ENCODE measurements at places on chromosomes 3 and 15. TPM values are rescaled to one million over a fixed set of nuclear protein-coding genes. Genes with fewer than 3 reads are reported as not detected.

DNA sequence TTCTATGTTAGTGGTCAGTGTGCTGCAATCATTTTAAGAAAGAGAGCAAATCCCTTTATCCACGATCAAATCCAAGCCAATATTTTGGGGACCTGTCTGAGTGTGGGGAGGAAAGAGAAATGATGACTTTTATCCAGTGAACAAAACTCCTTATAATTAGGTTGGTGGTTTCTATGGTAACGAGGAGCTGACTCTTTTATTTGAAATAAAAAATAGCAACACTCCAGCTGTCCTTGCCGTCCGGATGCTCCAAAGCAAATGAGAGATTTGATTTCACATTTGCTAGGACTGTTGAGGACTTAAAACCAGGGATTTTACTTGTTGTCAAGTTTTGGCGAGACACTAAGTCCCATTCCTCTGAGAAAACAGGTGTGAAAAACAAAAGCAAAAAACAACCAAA lies 154.0 kb upstream of the PRICKLE2 start:
- H3K4me3 ChIP-seq = no peak overlapping the region
- H3K27me3 ChIP-seq = no peaks in the 10 kb centered on the region
- H3K27ac ChIP-seq = no peak overlapping the region
- H3K36me3 ChIP-seq = no peaks in the 10 kb centered on the region
- no peak for DNase-seq

DNA sequence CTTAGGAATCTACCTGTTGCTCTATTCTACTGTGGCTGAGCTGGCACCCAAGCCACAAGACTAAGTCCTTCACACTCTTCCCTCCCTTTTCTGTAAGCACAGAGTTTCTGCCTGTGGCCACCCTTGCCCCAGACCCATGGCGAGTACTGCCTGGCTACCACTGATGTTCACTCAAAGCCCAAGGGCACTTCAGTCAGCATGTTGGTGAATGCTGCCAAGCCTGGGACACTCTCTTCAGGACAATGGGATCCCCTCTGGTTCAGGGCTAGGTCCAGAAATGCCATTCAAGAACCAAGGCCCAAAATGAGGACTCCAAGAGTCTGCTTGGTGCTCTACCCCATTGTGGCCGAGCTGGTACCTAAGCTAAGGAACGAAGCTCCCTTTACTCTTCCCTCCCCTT lies 184.2 kb downstream of the FGF12 start:
- H3K27me3 ChIP-seq = no peaks in the 10 kb centered on the region

DNA sequence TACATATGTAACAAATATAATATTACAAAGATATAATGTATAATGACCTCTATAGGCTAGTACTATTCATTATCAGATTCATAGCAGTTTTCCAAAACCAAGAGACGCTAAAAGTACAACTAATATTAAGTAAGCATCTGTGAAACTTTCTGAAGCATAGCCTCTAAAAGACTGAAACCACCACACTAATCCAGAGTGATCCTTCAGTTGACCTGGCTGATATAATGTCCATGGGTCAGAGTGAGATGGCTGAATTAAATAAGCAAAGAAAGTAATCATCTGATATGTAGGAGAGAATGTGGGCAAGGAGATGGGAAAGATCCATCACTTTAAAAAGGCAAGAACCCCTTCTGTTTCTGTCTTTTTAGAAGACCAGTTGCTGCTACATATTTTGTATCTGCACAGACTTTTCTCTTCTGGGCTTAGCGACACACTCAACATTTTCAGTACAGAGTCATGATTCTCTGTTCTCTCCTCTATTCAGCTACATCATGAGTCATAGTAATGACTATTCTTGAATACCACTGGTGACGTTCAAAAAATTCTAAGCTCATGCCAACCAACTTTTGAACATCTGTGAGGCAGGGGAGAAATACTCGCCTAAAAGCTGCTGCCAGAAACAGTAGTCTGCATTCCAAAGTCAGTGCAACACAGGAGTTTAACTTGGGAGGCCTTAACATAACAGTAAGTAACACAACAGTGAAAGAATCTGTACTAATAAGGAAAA lies 149.6 kb downstream of the MAGI1 start:
- no peak for DNase-seq
- H3K4me3 ChIP-seq = no peak overlapping the region
- no peaks in the 10 kb centered on the region for H3K27me3 ChIP-seq
- H3K4me1 ChIP-seq = no peaks in the 10 kb centered on the region

DNA sequence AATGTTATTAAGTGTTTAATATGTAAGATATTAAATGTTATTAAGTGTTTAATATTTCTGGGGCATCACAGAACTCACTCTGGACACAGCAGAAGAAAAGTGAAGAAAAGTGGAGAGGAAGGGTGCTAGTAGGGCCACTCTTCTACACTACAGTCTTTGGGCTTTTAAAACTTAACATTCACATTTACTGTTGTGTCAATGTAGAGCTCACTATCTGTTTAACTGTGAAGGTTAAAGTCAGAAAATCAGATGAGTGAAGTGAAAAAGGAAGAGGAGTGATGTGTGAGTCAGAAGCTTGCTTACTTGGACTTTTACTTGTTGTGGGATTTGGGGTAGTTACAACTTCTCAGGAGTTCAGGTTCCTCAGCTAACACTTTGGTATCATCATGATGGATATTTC lies 145.3 kb upstream of the DNAJC19 start:
- H3K27ac ChIP-seq = no peak overlapping the region
- no peaks in the 10 kb centered on the region for H3K36me3 ChIP-seq
- no peak for DNase-seq
- no peaks in the 10 kb centered on the region for H3K27me3 ChIP-seq
- no peak overlapping the region for H3K4me3 ChIP-seq

GRCh38 chr15:73573037-73573436 lies 60.2 kb downstream of the NPTN start:
- no peaks in the 10 kb centered on the region for H3K4me1 ChIP-seq
- H3K4me3 ChIP-seq = no peak overlapping the region
- H3K27me3 ChIP-seq = no peaks in the 10 kb centered on the region
- no peak for DNase-seq
- H3K36me3 ChIP-seq = peaks cover 14% of the 10 kb centered on the region

DNA sequence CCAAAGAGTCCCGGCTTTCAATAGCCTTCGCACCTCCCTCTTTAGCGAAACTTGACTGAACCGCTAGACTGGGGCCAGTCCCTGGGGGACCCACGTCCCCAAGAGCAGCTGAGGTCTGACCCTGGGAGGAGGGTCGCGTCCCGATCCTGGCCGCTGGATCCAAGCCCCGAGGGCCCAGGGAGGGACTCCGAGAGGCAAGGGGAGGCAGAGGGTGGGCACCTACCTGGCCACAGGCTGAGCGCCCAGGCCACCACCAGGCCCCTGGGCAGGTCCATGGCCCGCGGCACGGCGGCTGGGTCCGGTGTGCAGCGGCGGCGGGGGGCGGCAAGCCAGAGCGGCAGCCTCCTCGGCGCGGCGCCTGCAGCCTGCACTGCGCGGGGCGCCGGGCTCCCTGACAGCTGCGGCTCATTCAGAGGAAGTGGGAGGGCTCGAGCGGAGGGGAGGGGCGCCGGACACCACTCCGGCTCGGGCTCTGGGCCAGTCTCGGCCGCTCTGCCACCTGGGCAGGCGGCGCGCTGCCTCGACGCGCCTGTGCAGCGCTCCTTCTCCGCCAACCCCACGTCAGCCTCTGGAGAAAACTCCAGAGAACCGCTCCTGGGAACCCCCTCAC lies at the start of gene ITGA11:
TSS of gene ITGA11 (minus strand) at position 372 of the 610 bp plus-strand sequence. CDS start at position 275, 97 bp downstream.
- no peak for DNase-seq
- H3K4me1 ChIP-seq = no peaks in the 10 kb centered on the region
- H3K27ac ChIP-seq = no peak within 1 kb of the TSS
- H3K4me3 ChIP-seq = no peak within 1 kb of the TSS
- H3K36me3 ChIP-seq = no peaks in the 10 kb centered on the region
- no peaks in the 10 kb centered on the region for H3K27me3 ChIP-seq

DNA sequence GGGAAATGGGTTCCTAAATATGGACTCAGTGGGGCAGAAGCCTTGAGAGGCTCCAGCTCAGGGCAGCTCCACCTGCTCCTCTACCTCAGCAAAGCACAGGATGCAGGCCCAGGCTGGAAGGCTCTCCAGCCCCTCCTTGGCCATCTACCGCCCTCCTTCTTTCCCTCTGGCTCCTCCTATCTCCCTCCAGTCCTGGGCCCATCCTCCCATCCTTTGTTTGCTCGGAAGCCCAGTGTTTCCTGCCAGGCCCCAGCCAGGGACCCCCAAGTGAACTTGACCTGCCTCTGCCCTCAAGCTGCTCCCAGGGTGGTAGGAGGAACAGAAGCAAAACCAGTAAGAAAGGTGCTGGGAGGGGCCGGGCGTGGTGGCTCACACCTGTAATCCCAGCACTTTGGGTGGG lies 20.1 kb downstream of the MAPKAPK3 start:
- DNase-seq = no peak
- H3K27me3 ChIP-seq = no peaks in the 10 kb centered on the region
- H3K4me1 ChIP-seq = peaks cover 42% of the 10 kb centered on the region
- peaks cover 21% of the 10 kb centered on the region for H3K36me3 ChIP-seq

DNA sequence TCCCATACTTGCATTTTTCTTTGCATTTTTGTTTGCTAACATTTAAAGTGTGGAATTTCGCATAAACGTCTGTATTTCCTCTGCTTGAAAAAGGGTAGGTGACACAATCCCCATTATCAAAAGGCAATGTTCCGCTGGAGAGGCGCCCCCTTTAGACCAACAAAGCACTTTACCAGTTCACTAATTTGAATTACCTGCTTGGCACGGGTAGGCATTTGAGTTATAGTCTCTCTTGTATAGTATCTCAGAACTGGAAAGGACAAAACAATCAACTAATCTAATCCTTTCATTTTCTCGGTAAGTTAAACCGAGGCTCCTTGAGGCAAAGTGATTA lies 775 bp upstream of the CCDC39 start:
- H3K4me1 ChIP-seq = peaks cover 8% of the 10 kb centered on the region
- peaks cover 11% of the 10 kb centered on the region for H3K27me3 ChIP-seq
- H3K4me3 ChIP-seq = peak overlapping the region; percentile 48
- no peak overlapping the region for H3K27ac ChIP-seq
- peak; percentile 50 for DNase-seq

DNA sequence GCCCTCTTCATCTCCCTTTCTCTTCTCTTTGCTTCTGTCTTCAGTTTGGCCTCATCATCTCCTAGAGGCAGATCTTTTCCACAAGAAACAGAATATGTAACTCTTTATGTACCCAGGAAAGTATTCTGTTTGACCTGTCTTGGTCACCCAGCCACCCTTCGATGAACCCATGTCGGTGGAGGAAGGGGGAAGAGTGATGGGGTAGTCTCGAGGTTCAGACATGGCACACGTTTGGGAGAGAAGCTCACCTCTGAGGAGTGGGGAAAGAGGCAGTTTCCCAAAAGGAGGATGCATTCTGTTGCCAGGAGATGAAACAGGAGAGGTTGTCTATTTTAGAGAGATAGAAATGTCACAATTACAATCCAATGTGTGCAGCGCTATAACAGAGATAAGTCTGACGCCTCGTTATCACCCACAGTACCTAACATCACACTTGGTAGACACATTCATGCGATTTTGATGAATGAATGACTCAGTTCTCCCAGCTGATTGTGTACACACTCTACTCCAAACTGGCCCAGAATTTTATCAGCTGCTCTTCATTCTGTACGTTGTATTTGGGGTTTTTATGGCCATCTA lies 722 bp upstream of the CCDC50 start:
- no peak overlapping the region for H3K27ac ChIP-seq
- DNase-seq = no peak
- no peaks in the 10 kb centered on the region for H3K27me3 ChIP-seq
- peak overlapping the region; percentile 14 for H3K4me3 ChIP-seq
- no peaks in the 10 kb centered on the region for H3K4me1 ChIP-seq

DNA sequence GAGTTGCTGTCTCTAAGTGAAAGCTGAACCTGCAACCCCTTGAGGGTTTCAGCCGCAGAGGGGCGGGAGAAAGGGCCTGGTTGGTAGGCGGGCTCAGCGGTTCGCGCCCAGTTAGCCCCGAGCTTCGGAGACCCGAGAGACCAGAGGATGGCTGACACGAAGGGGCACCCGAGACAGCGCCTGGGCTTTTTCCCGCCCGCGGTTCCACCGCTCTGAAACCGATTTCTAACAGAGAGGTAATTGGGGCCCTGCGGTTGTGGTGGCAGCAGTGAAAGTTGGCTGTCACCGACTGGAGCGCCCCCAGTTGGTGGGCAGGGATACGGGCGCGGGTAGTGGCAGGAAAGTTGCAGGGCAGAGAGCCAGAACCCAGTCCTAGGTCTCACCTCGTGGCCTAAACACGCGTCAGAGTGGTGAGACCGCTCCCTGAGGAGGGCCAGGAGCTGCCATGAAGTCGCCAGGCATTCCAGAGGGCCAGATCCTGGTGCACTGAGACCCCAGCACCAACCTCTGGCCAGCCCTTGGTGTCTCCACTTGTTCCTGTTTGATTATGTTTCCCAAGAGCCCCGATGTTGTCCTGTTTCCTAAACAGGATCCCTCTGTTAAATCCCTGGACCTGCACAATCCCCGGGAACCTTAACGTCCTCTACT lies 625 bp upstream of the ELL3 start:
- peaks cover 16% of the 10 kb centered on the region for H3K4me1 ChIP-seq
- no peaks in the 10 kb centered on the region for H3K27me3 ChIP-seq
- no peaks in the 10 kb centered on the region for H3K36me3 ChIP-seq
- peak; percentile 85 for DNase-seq
- H3K27ac ChIP-seq = peak overlapping the region; percentile 49

The PRRT3 gene
- polyA plus RNA-seq = 5.4 TPM

The CALML4 gene
- polyA plus RNA-seq = 0.40 TPM

The SYNPR gene
- not detected for polyA plus RNA-seq

The XCR1 gene
- not detected for polyA plus RNA-seq
